Cerebellar nuclear complex (tissue), 1 donor: ENCODE measurements at places on chromosomes 3 and 15.

GRCh38 chr3:191753196-191753595, 292.2 kb downstream of the PYDC2 start:
- DNase-seq = no peak

GRCh38 chr3:18652781-18653180, 227.6 kb upstream of the SATB1 start:
- no peak for DNase-seq

DNA sequence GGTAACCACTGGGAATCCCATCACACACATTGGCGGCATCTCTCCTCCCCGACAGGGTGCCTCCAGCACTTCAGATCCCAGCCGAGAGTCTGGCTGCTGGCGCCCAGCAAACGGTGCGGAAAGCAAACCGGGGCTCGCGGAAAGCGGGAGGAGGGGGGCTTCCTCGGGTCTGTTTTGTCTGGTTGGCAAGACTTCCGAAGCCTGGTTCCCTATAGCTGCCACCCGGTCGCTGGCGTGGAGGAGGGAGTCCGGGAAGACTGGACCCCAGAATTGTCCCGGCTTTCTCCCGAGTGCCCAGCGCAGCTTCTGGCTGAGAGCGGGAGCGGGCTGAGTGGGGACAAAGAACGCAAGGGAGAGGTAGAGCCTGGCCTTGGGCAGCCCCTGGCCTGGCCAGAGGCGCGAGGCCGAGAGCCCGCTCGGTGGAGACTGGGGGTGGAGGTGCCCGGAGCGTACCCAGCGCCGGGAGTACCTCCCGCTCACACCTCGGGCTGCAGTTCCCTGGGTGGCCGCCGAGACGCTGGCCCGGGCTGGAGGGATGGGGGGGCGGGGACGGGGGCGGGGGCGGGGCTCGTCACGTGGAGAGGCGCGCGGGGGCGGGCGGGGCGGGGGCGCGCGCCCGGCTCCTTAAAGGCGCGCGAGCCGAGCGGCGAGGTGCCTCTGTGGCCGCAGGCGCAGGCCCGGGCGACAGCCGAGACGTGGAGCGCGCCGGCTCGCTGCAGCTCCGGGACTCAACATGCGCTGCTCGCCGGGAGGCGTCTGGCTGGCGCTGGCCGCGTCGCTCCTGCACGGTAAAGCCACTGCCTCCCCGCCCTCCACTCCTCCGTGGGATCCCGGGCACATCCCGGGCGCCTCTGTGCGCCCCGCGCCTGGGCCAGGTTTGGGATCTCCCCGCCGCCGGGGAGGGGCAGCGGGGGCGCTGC, at the start of gene CHRNA7:
TSS of gene CHRNA7 (plus strand) at position 654 of the 920 bp plus-strand sequence. CDS start at position 734, 80 bp downstream.
- DNase-seq = no peak

- DNase-seq = no peak
Measured at GRCh38 chr3:72444656-72445223, 403.5 kb downstream of the SHQ1 start.

DNA sequence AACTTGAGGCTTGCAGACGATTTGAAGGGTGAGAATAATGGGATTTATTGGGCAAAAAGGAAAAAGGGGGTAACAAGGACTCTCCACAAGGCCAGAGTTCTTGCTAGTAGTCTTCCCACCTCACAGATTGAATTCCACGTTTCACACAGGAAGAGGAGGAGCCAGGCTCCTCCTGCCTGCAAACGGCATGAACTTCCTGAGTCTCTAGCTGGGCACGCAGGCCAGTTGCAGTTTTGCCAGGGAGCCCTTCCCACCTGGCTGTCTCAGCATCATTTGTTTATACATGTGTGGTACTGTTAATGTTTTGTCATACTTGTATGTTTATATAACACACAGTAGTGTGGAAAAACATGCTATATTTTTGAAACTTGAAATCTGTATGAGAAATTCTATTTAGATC, 155.0 kb downstream of the NLGN1 start:
- DNase-seq = no peak

- no peak for DNase-seq
Measured at GRCh38 chr3:57038466-57039164, 21.8 kb upstream of the SPATA12 start.

- DNase-seq = no peak
Measured at GRCh38 chr3:142027300-142027699, 122.0 kb downstream of the TFDP2 start.

GRCh38 chr3:123447749-123448517, 957 bp downstream of the ADCY5 start:
- DNase-seq = no peak

DNA sequence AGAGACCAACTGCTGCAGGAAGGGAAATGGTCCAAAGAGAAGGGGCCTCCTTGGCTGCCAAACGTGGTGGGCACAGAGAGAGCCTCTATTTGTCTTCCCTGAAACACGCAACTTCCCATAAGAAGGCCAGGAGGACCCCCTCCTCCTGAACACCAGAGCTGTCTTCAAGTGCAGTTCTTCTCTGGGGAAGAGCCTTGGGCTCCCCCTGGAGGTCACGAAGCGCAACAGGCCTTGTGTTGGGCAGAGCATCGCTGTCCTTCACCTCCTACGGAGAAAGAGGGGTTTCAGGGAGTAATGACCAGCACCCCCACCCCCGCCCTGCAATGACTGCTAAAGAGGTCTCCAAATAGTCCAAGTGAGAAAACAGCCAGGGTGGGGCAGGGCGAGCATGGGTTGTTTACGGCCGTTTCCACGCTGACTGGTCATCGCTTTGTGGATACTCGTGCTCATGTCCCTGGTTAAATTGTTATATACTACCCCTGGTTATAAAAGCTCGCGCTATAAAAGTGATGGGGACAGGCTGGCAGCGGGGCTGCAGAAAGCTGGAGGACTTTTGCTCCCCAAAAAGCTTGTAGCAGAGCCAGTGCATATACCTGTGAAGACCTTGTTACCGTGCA, 397.5 kb upstream of the ATP10A start:
- no peak for DNase-seq

DNA sequence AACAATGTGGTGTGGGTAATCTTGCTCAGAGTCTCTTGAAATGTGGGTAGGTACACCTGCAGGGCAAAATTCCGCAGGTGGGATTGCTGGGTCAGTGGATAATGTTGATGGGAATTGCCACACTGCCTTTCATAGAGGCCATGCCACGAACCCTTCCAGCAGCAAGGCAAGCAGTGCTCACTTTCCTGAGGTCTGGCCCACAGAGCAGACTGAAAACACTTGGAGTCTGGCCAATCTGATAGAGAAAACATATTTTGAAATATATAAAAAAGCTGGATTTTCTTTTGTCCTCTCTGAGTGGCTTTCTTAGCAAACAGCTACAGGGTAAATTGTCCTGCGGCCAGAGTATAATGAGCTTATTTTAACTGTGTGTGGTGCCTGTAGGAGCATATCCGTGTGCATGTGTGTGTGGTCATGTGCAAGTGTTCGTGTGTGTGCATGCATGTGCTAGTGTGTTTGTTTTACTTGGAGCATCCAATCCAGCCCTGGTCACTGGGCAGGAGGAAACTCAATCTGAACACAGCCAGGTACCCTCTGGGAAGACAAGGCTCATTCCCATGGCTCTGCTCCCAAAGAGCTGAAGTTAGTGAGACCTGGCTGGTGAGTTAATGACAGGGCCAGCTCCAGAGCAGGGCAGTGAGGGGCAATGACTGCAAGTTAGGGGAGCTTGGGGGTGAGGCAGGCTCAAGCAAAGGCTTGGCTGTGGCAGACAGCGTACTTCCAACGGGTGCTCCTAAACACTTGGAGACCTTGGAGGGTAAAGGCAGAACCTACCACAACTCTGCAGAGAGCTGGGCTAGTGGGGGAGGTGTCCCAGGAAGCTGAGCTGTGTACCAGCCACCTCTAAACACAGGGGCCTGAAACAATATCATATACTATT, 91.3 kb downstream of the PLXNA1 start:
- DNase-seq = no peak

DNA sequence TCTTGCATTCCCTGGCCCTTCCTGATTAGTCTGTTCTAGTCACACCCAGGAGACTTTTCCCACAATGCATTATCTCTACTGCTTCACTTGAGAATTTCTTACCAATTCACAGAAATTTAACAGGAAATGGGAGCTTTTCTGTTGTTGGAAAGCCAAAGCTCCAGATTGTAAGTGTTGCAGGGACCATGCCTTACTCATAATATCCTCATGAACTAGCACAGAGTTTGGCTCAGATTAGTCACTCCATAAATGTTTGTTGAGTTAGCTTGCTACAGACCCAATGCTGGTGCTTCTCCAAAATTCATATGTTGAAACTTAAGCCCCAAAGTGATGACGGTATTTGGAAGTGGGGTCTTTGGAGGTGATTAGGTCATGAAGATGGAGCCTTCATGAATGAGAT, 232.6 kb downstream of the GAP43 start:
- DNase-seq = no peak

DNA sequence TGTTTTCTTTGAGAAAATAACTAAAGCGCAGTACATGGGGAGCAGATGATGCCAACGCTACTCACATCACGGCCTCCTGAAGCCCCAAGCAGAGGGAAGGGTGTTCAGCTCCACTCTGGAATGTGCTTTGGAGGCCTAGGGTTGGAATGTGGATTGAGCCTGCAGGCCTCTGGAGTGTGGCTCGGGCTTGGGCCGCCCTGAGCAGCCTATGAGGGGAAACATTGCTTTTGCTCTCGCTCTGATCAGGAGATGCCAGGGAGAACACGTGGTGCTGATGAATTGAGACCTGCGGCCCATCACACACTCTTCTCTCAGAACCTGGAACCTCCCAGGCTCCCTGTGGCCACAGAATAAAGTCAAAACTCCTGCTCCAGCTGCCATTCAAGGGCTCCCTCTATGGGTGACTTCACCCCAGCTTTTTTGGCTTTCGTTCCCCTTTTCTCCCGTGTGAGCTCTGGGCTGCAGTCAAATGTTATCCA, 23.3 kb downstream of the CCDC13 start:
- DNase-seq = no peak

DNA sequence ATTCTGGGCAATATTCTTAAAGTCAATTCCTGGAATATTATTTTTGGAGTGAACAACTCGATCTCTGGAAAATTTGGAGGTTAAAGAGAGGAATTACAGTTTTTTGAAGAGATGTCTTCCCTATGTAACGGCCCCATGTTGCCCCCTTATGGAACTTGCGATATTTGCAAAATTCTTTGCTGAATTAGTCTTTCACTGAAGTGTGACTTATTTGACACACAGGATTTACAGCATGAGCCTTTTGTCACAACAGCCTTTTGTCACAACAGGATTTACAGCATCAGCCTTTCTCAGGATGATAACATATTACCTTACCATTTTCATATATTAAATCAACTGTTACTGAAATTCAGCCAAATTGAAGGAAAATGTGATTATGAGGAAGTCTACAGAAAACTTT, 37.8 kb upstream of the SPTSSB start:
- no peak for DNase-seq
